Stimulated activated CD8-positive, alpha-beta memory T cell treated with anti-CD3 and anti-CD28 coated beads, Interleukin-4, amount 100 ng/mL, for 1 hour (primary cell): ENCODE measurements at places on chromosomes 2 and 18.

DNA sequence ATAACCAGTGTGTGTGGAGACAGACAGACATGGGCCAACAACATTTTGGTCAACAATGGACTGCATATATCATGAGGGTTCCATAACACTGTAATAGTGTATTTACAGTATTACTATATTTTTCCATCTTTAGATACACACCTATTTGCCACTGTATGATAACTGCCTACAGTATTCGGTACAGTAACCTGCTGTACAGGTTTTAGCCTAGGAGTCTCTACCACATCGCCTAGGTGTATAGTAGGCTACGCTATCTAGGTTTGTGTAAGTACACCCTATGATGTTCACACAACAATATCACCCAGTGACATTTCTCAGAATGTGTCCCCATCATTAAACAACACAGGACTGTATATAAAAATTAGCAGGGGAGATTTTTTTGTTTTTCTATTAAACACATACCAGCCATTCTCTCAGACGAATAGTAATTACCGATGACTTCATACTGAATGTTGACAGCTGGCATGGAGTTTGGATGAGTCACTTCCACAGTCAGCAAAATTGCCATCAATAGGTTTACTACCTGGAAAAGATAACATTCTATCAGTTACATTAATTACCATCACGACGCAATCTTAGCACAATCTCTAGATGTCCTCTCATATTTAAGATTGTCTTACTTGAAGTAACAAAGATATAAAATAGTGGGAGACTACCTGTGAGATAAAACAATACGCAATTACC is 10.8 kb downstream of the LAPTM4A start:
- DNase-seq: no peak

DNA sequence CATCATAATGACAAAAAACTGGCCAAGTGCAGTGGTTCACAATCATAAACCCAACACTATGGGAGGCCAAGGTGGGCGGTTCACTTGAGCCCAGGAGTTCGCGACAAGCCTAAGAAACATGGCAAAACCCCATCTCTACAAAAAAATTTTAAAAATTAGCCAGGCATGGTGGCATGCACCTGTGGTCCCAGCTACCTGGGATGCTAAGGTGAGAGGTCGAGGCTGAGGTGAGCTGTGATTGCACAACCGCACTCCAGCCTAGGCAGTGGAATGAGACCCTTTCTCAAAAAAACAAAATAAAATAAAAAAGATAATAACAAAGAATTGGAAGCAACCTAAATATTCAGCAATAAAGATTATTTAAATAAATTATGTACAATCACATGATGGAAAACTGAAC is 21.8 kb downstream of the PSTPIP2 start:
- no peak for DNase-seq

GRCh38 chr2:149427387-149427786 is 97.0 kb downstream of the LYPD6 start:
- no peak for DNase-seq

DNA sequence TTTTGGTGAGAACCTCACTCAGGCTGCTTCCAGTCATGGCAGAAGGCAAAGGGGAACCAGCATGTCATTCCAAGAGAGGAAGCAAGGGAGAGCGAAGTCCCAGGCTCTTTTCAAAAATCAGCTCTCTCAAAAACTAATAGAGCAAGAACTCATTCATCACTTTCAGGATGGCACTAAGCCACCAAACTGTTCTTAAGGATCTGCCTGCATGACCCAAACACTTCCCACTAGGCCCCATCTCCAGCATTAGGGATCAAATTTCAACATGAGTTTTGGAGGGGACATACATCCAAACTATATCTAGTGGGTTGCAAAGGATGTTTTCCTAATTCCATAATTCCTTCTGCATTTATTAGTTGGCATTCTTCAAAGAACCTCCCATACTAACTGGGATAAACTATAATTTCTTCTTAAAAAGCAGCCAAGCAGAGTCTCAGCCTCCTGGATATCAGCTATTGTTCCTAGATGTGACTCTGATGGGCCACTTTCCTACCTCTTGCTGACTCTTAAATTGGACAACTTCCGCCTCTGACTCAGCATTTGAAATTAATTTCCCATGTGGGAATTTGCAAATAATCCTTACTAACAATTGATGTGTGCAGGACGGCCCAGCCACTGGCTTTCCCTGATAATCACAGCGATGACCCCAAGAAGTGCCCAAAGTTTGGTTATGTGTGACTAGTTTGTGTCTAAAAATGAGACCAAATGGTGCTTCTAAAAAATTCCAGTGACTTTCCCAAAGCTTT is 5.5 kb upstream of the REV1 start:
- no peak for DNase-seq

DNA sequence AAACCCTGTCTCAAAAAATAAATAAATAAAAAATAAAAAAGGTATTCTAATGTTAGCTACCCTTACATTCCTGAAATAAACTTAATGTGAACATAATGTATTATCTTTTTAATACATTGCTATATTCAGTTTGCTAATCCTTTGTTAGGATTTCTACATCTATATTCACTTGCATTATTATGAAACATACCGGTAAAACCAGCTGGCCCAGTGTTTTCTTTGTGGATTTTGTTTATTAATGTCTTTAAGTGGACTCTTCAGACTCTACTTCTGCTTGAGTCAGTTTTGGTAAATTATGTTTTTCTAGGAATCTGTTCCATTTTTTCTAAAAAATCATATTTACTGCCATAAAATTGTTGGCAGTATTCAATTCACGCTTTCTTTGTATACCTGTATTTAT is 34.5 kb downstream of the PTPN2 start:
- no peak for DNase-seq

- DNase-seq: no peak
Observed at GRCh38 chr2:1752751-1753150, 8.4 kb upstream of the PXDN start.

DNA sequence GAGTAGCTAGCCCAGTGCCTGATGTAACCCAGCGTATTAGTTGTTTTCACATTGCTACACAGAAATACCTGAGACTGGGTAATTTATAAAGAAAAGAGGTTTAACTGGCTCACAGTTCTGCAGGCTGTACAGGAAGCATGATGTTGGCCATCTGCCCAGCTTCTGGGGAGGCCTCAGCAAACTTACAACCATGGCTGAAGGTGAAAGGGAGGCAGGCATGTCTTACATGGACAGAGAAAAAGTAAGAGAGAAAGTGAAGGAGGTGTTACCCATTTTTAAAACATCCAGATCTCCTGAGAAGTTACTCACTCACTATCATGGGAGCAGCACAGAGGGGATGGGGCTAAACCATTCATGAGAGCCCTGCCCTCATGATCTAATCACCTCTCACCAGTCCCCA is 6.1 kb upstream of the CYRIA start:
- no peak for DNase-seq
